ENCODE measurements at places on chromosomes 3 and 15. TPM values are rescaled to one million over a fixed set of nuclear protein-coding genes. Genes with fewer than 3 reads are reported as not detected.

GRCh38 chr3:124856677-124857076 lies 30.5 kb downstream of the ITGB5 start:
- DNase-seq = no peak

DNA sequence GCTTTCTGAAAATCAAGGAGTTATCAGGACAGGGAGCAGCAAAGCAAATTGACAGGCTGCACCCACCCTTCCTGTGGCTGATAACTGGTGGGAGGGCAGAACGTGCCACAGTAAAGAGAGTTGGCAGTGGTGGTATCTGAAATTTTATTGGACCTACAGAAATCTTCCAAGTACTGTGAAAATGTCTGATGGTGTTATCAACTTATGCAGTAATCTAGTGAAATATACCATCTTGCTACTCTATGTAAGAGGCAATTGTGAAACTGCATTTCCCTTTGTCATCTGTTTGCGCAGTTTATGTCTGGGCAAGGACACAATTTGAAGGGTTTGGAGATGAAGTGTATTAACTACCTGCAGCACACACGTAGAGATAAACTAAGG lies 1.5 kb downstream of the PLCL2 start:
- no peak for DNase-seq

GRCh38 chr3:190000861-190001196 lies 119.9 kb downstream of the P3H2 start:
- no peak for DNase-seq

- no peak for DNase-seq
These were observed 12.6 kb downstream of the OSBPL11 start for GRCh38 chr3:125582707-125583106.

DNA sequence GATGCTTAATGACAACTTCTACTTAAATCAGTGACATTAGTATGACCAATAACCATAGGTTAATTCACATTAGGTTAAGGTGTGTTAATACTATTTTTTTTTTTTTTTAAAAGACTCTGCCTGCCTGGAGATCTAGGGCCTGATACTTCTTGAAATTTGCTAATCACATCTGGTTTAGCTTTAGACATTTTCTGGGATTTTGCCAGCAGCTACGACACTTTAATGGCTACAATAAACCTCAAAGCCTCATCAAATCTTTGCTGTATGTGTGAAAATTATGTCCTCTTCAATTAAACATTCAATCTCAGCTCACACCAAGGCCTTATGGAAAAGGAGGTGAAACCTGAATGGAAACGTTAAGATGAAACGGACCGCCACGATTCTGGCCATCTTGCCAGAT lies 167.9 kb downstream of the GREM1 start:
- DNase-seq = no peak

DNA sequence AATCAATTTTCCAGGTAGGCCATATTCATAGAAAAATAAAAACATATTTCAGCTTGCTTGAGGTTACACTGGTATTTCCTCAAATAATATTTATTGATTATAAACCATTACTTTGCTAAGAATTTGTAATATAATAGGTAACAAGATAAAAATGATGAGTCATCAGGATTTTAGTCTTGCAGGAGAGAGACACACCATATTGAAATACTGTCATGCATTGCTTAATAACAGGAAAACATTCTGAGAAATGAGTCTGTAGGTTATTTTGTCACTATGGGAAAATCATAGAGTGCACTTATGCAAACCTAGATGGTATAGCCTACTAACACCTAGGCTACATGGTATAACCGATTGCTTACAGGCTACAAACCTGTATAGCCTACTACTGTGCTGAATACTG lies 990.5 kb downstream of the OTOL1 start:
- DNase-seq = no peak

The CSPG4 gene
- 13.4 TPM for total RNA-seq

The CGNL1 gene
- not detected for total RNA-seq

The SH3GL3 gene
- 0.15 TPM for total RNA-seq

The ZIC4 gene
- total RNA-seq = 2.2 TPM

Measured in MG63 (cell line).